SK-N-SH (cell line): ENCODE measurements at places on chromosomes 11 and 22. TPM values are rescaled to one million over a fixed set of nuclear protein-coding genes. Genes with fewer than 3 reads are reported as not detected.

- no peak overlapping the region for H3K27ac ChIP-seq
- H3K4me3 ChIP-seq = no peak overlapping the region
- H3K4me1 ChIP-seq = peaks cover 22% of the 10 kb centered on the region; the same call in 1 of the 2 replicates
- H3K27me3 ChIP-seq = 0 out of 2 replicates have a peak, but pooled peaks cover 8% of the 10 kb centered on the region
Measured at GRCh38 chr11:117473481-117474091, 145.9 kb downstream of the CEP164 start.

- peaks cover 7% of the 10 kb centered on the region; the same call in 1 of the 2 replicates for H3K4me1 ChIP-seq
- H3K27ac ChIP-seq = no peak within 1 kb of the TSS
- DNase-seq = peak; percentile 39
- peaks cover 19% of the 10 kb centered on the region; the same call in 1 of the 2 replicates for H3K27me3 ChIP-seq
- H3K36me3 ChIP-seq = no peaks in the 10 kb centered on the region
- no peak within 1 kb of the TSS for H3K4me3 ChIP-seq
Measured at GRCh38 chr11:7672960-7673723, at the start of gene CYB5R2. CYB5R2 (minus strand) TSS chr11:7673500; CDS start chr11:7672825, 675 bp downstream.

Gene MS4A4A
- polyA plus RNA-seq = not detected in 2 replicates

DNA sequence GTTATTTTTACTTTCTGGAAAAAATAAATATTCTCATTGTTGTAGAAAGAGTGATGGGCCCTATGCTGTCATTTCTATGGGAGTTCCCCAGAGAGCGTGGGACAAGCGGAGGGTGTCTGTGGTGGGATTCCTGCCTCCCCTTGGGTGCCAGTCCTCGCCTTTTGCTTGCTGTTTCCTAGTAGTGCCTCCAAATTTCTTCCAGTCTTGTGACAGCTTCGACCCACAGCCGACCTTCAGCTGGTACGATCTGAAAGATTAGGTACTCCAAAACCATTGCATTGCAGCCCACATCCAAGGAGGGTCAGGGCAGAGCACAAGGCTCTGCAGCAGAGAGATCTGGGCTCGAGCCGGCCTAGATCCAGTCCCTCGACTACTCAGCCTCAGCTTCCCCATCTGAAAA lies 58.9 kb upstream of the EMID1 start:
- H3K27me3 ChIP-seq = no peaks in the 10 kb centered on the region
- H3K4me3 ChIP-seq = no peak overlapping the region
- H3K36me3 ChIP-seq = peaks cover 4% of the 10 kb centered on the region; the same call in 1 of the 2 replicates
- H3K4me1 ChIP-seq = no peaks in the 10 kb centered on the region
- no peak overlapping the region for H3K27ac ChIP-seq
- no peak for DNase-seq

DNA sequence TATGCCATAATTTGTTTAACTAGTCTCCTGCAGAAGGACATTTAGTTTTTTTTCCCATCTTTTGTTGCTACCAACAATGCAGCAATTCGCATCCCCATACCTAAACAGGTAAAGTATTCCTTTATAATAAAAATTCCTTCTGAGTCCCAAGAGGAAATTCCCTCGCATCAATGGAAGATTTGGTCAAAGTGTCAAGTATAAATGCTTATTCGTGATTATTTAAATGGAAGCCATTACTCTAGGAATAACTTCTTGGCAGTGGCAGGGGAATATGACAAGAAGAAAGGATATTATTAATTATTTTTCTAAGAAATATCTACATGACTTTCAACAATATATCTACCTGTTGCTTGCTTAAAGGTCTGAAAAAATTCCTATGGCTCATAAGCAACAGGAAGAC lies 25.6 kb downstream of the RNF141 start:
- H3K27me3 ChIP-seq = no peaks in the 10 kb centered on the region
- no peak overlapping the region for H3K27ac ChIP-seq
- no peak for DNase-seq
- peaks cover 9% of the 10 kb centered on the region; the same call in 1 of the 2 replicates for H3K4me1 ChIP-seq
- H3K4me3 ChIP-seq = no peak overlapping the region

- no peak for DNase-seq
- peaks cover 7% of the 10 kb centered on the region for H3K4me1 ChIP-seq
- H3K4me3 ChIP-seq = no peak overlapping the region
- H3K36me3 ChIP-seq = no peaks in the 10 kb centered on the region; the same call in 1 of the 2 replicates
- no peaks in the 10 kb centered on the region for H3K27me3 ChIP-seq
Measured at GRCh38 chr11:86932924-86933875, 22.0 kb downstream of the FZD4 start.

- no peaks in the 10 kb centered on the region for H3K27me3 ChIP-seq
- DNase-seq = no peak
- no peak overlapping the region for H3K4me3 ChIP-seq
- no peaks in the 10 kb centered on the region for H3K4me1 ChIP-seq
- H3K36me3 ChIP-seq = no peaks in the 10 kb centered on the region
- no peak overlapping the region for H3K27ac ChIP-seq
Measured at GRCh38 chr11:69884286-69884685, 65.1 kb upstream of the FGF3 start.

Gene OR51E2
- polyA plus RNA-seq = 0.03 TPM in 1 of 2 replicates, not detected in the other

GRCh38 chr11:8826901-8827560 lies 84.0 kb upstream of the AKIP1 start:
- H3K27ac ChIP-seq = peak overlapping the region; percentile 85
- H3K36me3 ChIP-seq = peaks cover 15% of the 10 kb centered on the region
- no peak for DNase-seq
- H3K4me3 ChIP-seq = no peak overlapping the region

- H3K27me3 ChIP-seq = no peaks in the 10 kb centered on the region
- no peak overlapping the region for H3K27ac ChIP-seq
- no peak overlapping the region for H3K4me3 ChIP-seq
- DNase-seq = no peak
- peaks cover 89% of the 10 kb centered on the region for H3K36me3 ChIP-seq
- peaks cover 8% of the 10 kb centered on the region for H3K4me1 ChIP-seq
Measured at GRCh38 chr11:83172551-83172950, 15.6 kb downstream of the PCF11 start.

Gene TREH
- polyA plus RNA-seq = not detected in 2 replicates

GRCh38 chr11:128334311-128335044 lies 252.9 kb downstream of the ETS1 start:
- no peak overlapping the region for H3K27ac ChIP-seq
- peaks cover 6% of the 10 kb centered on the region; the same call in 1 of the 2 replicates for H3K4me1 ChIP-seq
- H3K4me3 ChIP-seq = no peak overlapping the region
- H3K27me3 ChIP-seq = no peaks in the 10 kb centered on the region

DNA sequence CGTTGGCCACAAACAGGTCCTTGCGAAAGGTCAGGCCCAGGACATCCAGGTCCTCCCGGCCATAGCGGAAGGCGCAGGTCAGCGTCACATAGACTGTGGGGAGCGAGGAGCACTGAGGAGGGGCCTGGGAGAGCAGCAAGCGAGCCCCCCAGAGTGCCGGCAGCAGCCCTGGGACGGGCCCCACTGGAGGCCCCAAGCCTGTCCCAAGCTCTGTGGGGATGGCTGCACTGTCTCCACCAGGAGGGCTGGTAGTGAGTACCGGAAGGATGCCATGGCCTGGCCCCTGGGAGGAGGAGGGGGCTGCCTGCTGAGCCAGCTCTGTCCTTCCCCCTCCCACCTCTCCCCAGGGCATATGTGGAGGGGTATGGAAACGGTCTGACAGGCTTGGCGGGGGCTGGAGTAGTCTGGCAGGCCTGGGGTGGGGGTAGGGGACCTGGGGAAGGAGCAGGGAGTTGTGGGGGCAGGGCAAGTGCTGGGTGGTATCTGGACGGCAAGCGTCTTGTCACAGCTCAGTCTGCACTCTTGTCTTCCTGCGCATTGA lies 42.9 kb downstream of the TPBGL start:
- H3K36me3 ChIP-seq = no peaks in the 10 kb centered on the region
- peaks cover 17% of the 10 kb centered on the region; the same call in 1 of the 2 replicates for H3K4me1 ChIP-seq
- peak; percentile 54 for DNase-seq
- no peaks in the 10 kb centered on the region for H3K27me3 ChIP-seq
- no peak overlapping the region for H3K27ac ChIP-seq

DNA sequence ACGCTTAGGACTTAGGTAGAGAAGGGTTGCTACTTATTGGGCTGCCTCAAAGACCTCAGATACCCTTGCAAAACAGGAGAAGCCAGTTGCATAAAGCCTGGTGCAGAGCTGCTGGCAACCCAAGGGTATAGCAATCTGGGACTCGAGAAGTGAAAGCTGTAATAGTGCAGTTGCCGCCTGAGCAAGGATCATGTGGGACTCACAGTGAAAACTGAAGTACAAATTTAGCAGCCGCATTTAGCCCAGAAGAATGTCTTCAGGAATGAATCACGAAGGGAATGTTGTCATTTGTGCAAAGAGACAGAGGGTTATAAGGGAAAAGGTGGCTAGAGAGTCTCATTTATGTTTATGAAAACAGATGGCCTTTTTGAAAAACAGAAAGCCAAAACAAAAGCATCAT lies 267.2 kb downstream of the TENM4 start:
- H3K27me3 ChIP-seq = no peaks in the 10 kb centered on the region
- peaks cover 2% of the 10 kb centered on the region; the same call in 1 of the 2 replicates for H3K4me1 ChIP-seq
- H3K36me3 ChIP-seq = no peaks in the 10 kb centered on the region
- no peak for DNase-seq
- peak overlapping the region; percentile 18; the same call in 1 of the 2 replicates for H3K27ac ChIP-seq

Gene DDX25
- polyA plus RNA-seq = 0.12 and 0.39 TPM in 2 replicates

Gene SUSD2
- 0.76 and 0.82 TPM in 2 replicates for polyA plus RNA-seq

Gene GLYATL2
- 0.31 and 0.34 TPM in 2 replicates for polyA plus RNA-seq

Gene MS4A14
- polyA plus RNA-seq = not detected in 2 replicates

Gene CYTH4
- 0.03 and 0.07 TPM in 2 replicates for polyA plus RNA-seq

- no peak overlapping the region for H3K4me3 ChIP-seq
- H3K27me3 ChIP-seq = no peaks in the 10 kb centered on the region
- DNase-seq = no peak
- peaks cover 3% of the 10 kb centered on the region for H3K36me3 ChIP-seq
- no peak overlapping the region for H3K27ac ChIP-seq
- peaks cover 5% of the 10 kb centered on the region; the same call in 1 of the 2 replicates for H3K4me1 ChIP-seq
Measured at GRCh38 chr11:35664977-35665441, 2.4 kb downstream of the TRIM44 start.

DNA sequence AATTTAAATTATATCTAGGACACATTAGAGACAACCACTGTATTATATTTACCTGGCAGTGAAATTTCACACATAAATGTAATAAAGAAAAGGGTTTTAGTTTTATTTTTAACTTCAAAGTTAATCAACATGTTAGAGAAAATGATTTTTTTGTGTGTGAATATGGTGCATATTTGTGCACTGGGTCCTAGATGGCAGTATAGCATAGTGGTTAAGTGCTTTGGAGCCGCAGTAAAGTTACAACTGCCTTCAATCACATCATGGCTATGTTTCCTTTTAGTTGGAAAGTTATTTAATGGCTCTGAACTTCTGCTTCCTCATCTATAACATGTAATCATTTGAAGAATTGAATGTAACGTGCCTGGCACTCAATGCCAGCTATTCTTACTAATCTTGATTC lies 108.9 kb upstream of the DDI1 start:
- peak; percentile 11 for DNase-seq
- H3K36me3 ChIP-seq = no peaks in the 10 kb centered on the region

- no peaks in the 10 kb centered on the region for H3K27me3 ChIP-seq
- H3K36me3 ChIP-seq = no peaks in the 10 kb centered on the region
- peaks cover 5% of the 10 kb centered on the region; the same call in 1 of the 2 replicates for H3K4me1 ChIP-seq
- peak overlapping the region; percentile 77; the same call in 1 of the 2 replicates for H3K4me3 ChIP-seq
- H3K27ac ChIP-seq = no peak overlapping the region
Measured at GRCh38 chr11:17354601-17354991, 3.0 kb downstream of the NCR3LG1 start.
